Esophagus squamous epithelium (tissue), 5 donors: ENCODE measurements at places on chromosomes 2 and 18. TPM values are rescaled to one million over a fixed set of nuclear protein-coding genes. Genes with fewer than 3 reads are reported as not detected.

- no peaks in the 10 kb centered on the region for H3K27me3 ChIP-seq
- no peaks in the 10 kb centered on the region for H3K36me3 ChIP-seq
- H3K27ac ChIP-seq, result no peak overlapping the region
- DNase-seq, result no peak
- no peaks in the 10 kb centered on the region for H3K4me1 ChIP-seq
Observed at GRCh38 chr2:124426625-124427024, 401.5 kb downstream of the CNTNAP5 start.

EVA1A gene
- not detected for total RNA-seq

SCRN3 gene
- 17.3 TPM for total RNA-seq

GRCh38 chr2:216316743-216317142 is 55.5 kb downstream of the MARCHF4 start:
- no peak overlapping the region for H3K4me3 ChIP-seq
- H3K36me3 ChIP-seq, result no peaks in the 10 kb centered on the region
- no peak for DNase-seq
- no peaks in the 10 kb centered on the region for H3K27me3 ChIP-seq
- no peak overlapping the region for H3K27ac ChIP-seq

- H3K4me1 ChIP-seq, result peaks cover 65% of the 10 kb centered on the region
- H3K36me3 ChIP-seq, result peaks cover 35% of the 10 kb centered on the region
- no peaks in the 10 kb centered on the region for H3K27me3 ChIP-seq
- no peak for DNase-seq
Observed at GRCh38 chr2:113202305-113203216, 28.8 kb downstream of the PSD4 start.
